ENCODE measurements at places on chromosomes 1 and 21.

DNA sequence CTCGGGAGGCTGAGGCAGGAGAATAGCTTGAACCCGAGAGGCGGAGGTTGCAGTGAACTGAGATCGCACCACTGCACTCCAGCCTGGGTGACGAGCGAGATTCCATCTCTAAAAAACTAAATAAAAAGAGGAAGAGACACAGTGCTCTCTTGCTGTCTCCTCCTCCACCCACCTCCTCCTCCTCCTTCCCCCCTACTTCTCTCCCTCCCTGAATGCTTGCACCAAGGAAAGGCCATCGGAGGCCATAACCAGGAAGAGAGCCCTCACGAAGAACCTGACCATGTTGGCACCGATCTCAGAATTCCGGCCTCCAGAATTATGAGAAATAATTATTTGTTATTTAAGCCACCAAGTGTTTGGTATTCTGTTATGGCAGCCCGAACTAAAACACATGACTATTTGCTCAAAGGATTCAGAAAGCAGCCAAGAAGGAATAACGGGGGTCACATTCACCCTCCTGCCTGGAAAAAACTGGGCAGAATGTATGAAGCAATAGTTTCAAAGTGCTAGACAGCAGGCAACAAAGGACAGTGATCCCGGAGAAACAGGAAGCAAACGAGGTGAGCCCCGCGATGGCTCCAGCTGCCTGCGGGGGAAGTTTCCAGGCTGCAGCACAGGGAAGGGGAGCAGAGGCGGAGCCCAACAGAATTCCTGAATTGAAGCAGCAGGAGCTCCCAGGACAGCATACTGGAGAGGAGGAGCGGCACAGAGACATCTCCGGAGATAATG is 35.8 kb downstream of the LDLRAD1 start:
- DNase-seq = no peak

- DNase-seq = no peak
These were observed 32.8 kb downstream of the ABCG1 start for GRCh38 chr21:42251654-42252324.

DNA sequence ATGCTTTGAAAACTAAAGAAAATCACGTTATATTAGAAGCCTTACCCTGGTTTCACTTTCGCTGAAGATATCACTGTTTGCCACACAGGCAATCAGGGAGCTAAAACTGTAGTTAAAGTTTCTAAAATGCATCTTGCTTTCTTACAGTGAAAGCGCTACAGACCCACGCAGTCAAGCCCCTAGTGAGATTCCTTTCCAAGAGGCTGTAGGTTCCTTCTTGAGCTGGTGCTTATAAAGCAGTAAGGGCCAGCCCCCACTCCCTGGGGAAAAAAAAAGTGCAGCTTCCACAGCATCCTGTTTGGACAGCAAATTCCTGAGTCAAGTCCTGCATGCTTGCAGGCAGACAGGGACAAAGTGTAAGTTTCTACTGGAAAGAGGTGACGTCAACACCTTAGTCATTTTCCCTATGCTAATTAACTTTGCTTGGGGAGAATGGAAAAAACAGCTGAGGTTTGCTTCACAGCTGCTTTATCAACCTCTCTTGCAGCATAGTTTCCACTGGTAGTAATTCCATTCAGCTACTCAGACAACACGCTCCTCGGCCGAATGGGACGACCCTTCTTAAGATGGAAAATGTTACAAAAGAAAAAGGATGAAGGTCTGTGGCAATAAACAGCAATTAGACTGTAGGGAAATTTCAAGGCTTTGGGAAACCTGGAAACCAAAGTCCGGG is 14.7 kb upstream of the KCNE1 start:
- DNase-seq = peak; percentile 11

DNA sequence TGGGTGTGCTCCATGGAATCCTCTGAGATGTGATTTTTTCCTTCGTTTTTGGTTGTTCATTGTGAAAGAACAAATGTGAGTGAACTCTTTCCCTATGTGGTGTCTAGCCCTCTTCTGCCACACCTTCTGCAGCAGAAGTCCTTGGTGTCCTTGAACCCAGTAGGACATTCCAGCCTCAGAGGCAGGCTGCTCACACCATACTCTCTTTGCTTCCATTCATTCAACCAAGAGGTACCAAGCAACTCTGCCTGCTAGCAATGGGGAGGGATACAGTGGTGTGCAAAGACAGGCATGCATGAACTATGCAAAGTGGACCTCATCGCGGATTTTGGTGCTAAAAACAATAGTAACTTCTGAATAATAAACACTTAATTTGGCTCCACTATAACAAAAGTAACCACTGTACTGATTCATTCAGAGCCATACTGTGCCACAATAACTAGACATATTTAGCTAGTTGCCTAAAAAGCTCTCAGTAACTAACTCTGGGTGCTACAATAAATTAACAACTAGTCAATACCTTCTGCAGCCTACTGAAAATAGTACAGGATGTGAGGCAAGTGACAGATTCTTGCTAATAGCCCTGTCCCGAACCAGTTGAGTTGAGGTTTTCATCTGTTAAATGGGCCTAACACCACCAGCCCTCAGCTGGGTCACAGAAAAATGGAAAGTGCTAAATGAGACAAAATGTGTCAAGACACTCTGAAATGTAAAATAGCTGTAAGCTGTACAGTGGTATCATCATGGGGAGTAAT is 155.4 kb downstream of the SLC45A1 start:
- no peak for DNase-seq

DNA sequence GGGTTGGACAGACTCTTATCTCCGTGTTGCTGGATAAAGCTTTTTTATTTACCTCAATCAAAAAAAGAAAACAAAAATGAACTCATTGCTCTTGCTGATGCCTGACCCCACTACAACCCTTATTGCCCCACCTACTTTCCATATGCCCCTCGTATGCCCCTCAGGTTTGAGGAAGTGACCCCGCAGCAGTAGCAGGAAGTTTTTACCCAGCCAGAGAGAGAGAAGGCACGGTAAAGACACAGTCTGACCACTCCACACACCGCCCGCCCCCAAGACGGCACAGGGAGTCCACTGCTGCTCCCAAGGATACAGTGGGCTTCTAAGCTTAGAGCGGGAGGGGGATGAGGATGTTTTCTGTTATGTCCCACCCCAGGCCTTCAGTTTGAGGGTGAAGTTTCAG is 9.8 kb downstream of the PLEKHO1 start:
- DNase-seq = no peak

- no peak for DNase-seq
These were observed 9.4 kb upstream of the BACH1 start for GRCh38 chr21:29289317-29289716.

- DNase-seq = no peak
These were observed 53.8 kb upstream of the ATP1B1 start for GRCh38 chr1:169052727-169053126.

DNA sequence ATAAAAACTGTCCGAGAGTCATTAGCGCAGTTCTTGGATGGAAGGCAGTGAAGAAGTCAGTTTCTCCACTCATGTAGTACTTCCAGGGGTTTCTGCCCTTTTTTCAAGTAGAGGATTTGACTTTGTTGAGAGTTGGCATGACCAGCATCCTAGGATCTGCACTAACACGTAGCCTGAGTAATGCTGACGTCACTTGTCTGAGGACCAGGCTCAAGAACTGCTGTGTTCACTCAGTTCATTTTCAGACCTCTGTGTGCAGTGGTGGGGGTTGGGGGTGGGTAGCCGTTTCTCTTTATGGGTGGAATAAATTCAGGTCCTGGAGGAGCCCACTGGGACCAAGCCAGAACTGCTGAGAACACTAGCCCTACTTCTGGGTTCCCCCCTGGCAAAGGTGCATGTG is 53.3 kb downstream of the MRPS6 start:
- DNase-seq = no peak
